PC-3 (cell line): ENCODE measurements at places on chromosomes 16 and 17. TPM values are rescaled to one million over a fixed set of nuclear protein-coding genes. Genes with fewer than 3 reads are reported as not detected.

GRCh38 chr16:78428193-78428592 lies 328.7 kb downstream of the WWOX start:
- no peak for DNase-seq

GRCh38 chr17:74274709-74275340 lies 791 bp downstream of the DNAI2 start:
- DNase-seq, result no peak

DNA sequence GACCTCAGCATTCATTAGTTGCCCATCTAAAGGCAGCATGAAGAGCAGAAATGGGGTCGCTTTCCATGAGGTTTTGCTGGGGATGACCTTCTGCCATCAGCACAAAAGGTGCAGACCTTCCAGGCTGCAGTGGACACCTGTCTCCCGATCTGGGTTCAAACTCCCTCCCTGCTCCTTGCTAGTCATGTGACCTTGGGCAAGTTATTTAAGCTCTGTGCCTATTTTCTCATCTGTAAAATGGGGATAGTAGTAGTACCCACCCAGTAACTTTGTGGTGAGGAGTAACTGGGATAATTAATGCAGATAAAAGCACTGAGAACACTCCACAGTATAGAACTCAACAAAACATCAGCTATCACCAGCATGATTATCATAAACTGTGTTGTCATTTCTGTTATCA lies 21.4 kb upstream of the COQ7 start:
- DNase-seq, result no peak

The MXRA7 gene
- 98.3 and 148 TPM in 2 replicates for total RNA-seq

The SPAG5 gene
- 86.6 and 118 TPM in 2 replicates for total RNA-seq

The GCGR gene
- total RNA-seq, result 0.11 TPM in 1 of 2 replicates, not detected in the other
